ENCODE measurements at places on chromosomes 12 and 14. TPM values are rescaled to one million over a fixed set of nuclear protein-coding genes. Genes with fewer than 3 reads are reported as not detected.

The CLMN gene
- total RNA-seq, result 0.52 TPM

The RASSF3 gene
- total RNA-seq, result 32.0 TPM

The ITGB7 gene
- 0.32 TPM for total RNA-seq

The C12orf54 gene
- not detected for total RNA-seq

The HNRNPA1 gene
- 183 TPM for total RNA-seq

The AQP6 gene
- not detected for total RNA-seq

The RTL1 gene
- not detected for total RNA-seq

The MAGOHB gene
- total RNA-seq, result 24.0 TPM

The CLEC4D gene
- total RNA-seq, result not detected

The TEX52 gene
- total RNA-seq, result not detected

The SALL2 gene
- total RNA-seq, result 4.6 TPM

The HPD gene
- total RNA-seq, result 0.13 TPM

The CYP27B1 gene
- total RNA-seq, result not detected

The GLT8D2 gene
- 17.9 TPM for total RNA-seq

The EID3 gene
- 1.7 TPM for total RNA-seq

All from myocyte (in vitro differentiated cells).